Large intestine (tissue), 12 donors: ENCODE measurements at places on chromosomes 1 and 21. TPM values are rescaled to one million over a fixed set of nuclear protein-coding genes. Genes with fewer than 3 reads are reported as not detected.

DNA sequence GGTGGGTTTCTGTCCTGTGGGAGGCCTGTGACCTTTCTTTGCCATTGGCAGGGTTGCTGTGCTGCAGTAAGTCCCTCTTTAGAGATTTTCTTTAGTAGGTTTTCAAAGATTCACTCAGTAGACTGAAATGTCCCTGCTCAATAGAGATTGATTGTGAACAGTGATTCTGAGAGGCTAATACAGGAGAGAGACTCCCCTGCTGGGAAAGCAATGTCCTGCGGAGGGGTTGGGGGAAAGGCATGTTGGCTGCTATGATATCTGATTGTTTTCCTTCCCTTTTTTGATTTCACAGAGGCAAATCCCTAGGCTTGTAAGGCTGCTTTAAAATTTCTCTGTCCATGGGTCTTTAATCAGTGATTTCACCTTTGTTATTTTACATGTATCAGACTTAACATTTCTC is 589.9 kb downstream of the ADGRL2 start:
- H3K4me3 ChIP-seq = no peak overlapping the region
- H3K27me3 ChIP-seq = no peaks in the 10 kb centered on the region
- no peak for DNase-seq
- no peaks in the 10 kb centered on the region for H3K4me1 ChIP-seq

DNA sequence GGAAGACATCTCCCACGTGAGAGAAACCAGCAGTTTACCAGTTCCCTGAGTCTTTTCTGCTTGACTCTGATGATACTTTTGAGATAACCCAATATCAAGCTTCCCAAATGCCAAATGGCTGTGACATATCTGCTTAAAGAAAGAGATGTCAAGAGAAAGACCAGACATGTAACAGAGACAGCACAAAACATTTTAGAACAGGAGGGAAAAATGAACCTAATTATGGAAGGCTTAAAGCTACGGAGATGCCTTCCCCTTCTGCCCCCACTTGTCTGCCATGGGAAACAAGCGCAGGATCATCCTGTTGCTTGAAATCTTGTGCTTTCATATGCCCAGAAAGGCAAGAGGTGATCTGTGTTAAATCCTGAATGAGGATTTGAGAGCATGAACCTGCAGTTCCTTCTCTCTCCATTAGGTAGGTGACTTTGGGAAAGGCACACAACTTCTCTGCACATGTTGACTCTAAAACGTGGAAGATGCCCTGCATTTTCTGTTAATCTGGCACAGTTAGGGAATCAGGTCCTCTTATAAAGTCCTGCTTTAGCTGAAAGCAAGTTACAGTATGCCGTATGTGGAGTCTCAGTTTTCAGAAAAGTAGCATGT is 46.7 kb upstream of the MTR start:
- no peaks in the 10 kb centered on the region for H3K36me3 ChIP-seq
- no peak for DNase-seq
- H3K4me3 ChIP-seq = no peak overlapping the region
- H3K27me3 ChIP-seq = no peaks in the 10 kb centered on the region
- H3K27ac ChIP-seq = no peak overlapping the region

DNA sequence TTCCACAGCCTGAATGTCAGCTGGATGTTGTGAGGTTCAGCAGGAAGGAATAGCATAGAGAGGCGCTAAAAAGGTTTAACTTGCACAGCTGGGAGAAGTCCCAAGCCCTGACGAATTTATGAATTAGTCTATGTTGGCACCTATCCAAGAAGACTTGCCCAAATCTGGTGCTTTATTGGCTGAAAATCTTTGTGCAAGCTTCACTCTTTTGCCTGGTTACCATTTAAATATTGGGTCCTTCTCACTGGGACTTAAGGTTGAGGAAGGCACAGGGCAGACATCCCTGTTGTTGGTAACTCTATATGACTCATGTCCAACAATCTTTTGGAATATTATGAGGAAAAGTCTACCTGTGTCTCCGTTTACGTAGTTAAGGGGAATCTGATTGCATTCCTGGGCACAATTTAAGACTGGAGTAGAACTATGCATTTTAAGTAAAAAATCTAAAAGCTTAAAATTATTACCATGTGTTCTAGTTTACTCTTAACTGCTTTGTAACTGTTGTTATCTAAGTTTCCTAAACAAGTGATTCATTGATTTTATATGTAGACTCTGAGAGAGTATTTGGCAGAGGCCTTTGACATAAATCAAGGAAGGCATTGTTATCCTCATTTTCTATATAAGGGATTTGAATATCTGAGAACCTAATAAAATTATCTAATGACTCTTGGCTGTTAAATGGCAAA is 181.7 kb upstream of the DPYD start:
- no peak overlapping the region for H3K27ac ChIP-seq
- H3K4me3 ChIP-seq = no peak overlapping the region
- no peaks in the 10 kb centered on the region for H3K27me3 ChIP-seq
- no peak for DNase-seq
- H3K4me1 ChIP-seq = no peaks in the 10 kb centered on the region

GRCh38 chr1:69570356-69570755 is 2.6 kb downstream of the LRRC7 start:
- peaks cover 9% of the 10 kb centered on the region for H3K4me1 ChIP-seq
- no peak for DNase-seq
- no peaks in the 10 kb centered on the region for H3K36me3 ChIP-seq
- peak overlapping the region; percentile 37 for H3K4me3 ChIP-seq
- no peak overlapping the region for H3K27ac ChIP-seq

- no peaks in the 10 kb centered on the region for H3K27me3 ChIP-seq
- H3K4me1 ChIP-seq = peaks cover 14% of the 10 kb centered on the region
- no peak overlapping the region for H3K27ac ChIP-seq
- no peak overlapping the region for H3K4me3 ChIP-seq
- DNase-seq = peak; percentile 77
Observed at GRCh38 chr1:27122652-27123051, 32.3 kb downstream of the SLC9A1 start.

- H3K27ac ChIP-seq = no peak overlapping the region
- H3K36me3 ChIP-seq = peaks cover 3% of the 10 kb centered on the region
- no peaks in the 10 kb centered on the region for H3K27me3 ChIP-seq
Observed at GRCh38 chr1:226627924-226628611, 79.5 kb downstream of the STUM start.

- H3K27me3 ChIP-seq = no peaks in the 10 kb centered on the region
- H3K27ac ChIP-seq = no peak overlapping the region
- peak; percentile 57 for DNase-seq
Observed at GRCh38 chr1:56535939-56536338, 43.4 kb downstream of the PLPP3 start.

- no peak for DNase-seq
- H3K36me3 ChIP-seq = peaks cover 36% of the 10 kb centered on the region
- H3K4me3 ChIP-seq = no peak overlapping the region
- H3K27me3 ChIP-seq = no peaks in the 10 kb centered on the region
- no peaks in the 10 kb centered on the region for H3K4me1 ChIP-seq
Observed at GRCh38 chr1:175163702-175164101, 28.9 kb downstream of the KIAA0040 start.

TFF1 gene
- polyA plus RNA-seq = 4.9 TPM

CFHR1 gene
- polyA plus RNA-seq = 0.16 TPM

LCE3E gene
- polyA plus RNA-seq = not detected

FAM163A gene
- polyA plus RNA-seq = 5.5 TPM

MLLT11 gene
- polyA plus RNA-seq = 17.4 TPM

WDTC1 gene
- polyA plus RNA-seq = 30.6 TPM
